ENCODE measurements at places on chromosomes 11 and 22.

DNA sequence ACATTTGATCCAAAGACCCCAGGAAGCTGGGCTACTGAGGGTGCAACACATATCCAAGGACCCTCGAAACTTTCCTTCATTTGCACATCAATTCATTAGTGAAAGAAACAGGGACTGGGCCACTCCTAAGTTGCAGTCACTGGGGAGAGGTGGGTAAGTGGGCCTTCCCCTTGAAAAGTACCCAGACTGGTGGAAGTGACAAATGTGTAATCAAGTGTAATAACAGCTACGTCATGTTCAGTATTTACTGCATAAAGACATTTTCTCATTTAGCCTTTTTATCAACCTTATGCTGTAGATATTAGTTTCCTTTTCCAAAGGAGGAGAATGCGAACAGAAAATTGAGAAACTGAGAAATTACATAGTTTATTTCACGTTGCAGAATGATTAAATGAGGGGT, 101.9 kb upstream of the OLFML1 start:
- no peak for DNase-seq

DNA sequence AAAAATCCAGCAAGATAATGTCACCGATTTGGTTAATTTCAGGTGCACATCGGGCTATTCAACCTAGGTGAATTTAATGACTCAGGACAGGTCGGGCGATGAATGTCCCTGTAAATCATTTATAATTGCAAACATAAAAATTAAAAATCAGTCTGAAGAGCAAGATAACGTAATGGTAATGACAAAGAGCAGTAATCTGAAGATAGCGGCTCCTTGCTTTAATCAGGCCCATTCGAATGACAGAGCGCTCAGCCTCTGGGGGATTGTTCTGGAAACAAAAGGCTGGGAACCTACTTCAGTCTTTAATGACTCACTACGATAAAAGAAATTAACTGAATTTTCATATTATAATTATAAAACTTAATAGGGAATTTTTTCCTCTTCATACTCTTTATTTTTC, 61.3 kb downstream of the RCN1 start:
- no peak for DNase-seq

- DNase-seq: no peak
Observed at GRCh38 chr11:7488681-7489080, 3.4 kb downstream of the OLFML1 start.

DNA sequence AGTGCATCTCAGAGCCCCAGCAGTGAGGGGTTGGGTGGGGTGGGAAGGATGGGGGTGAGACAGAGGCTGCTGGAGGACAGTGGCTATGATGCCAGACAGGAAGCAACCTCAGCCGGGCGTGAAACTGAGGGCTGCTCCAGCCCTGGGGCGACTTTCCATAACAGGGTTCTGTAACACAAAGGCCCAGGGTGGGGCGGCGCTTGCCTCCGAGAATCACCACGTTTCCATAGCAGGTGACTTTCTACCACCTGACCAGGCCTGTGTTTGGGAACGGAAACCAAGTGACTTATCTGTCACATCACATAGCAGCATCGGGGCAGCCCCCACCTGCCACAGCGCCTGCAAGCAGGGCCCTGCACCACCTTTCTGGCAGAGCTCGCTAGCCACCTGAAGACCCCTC, 85.8 kb downstream of the TRMU start:
- DNase-seq: no peak

DNA sequence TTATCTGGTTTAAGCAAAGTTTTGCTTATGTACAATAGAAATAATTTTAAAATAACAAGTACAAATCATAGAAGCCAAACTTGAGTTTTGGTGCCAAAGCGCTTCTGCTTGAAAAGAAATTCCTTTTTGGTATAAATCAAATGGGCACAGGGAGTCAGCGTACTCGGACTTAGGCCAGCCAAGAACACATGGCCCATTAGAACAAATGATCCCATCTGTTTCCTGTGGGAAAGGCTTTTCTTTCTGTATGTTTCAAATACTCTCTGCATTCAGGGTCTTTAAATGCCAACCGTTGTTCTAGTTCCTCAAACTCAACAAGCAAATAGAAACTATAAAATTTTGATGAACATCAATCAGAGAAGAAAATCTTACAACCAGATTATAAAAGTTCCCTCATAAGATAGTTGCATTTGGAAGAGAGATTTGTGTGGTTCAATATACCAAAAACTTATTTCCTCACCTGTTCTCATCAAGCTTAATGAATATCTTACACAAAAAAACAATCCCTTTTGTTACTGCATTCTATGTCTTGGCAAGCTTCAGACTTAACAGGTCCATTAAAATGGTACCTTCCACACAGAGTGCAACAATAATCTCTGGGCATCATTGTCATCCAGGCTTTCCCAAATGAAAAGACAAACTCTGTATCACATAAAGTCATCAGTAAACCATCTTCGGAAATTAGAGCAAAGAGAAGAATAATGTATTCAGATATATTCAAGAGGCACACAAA, 739.8 kb upstream of the API5 start:
- no peak for DNase-seq

All from HFF-Myc (cell line).